ENCODE measurements at places on chromosomes 1 and 21.

DNA sequence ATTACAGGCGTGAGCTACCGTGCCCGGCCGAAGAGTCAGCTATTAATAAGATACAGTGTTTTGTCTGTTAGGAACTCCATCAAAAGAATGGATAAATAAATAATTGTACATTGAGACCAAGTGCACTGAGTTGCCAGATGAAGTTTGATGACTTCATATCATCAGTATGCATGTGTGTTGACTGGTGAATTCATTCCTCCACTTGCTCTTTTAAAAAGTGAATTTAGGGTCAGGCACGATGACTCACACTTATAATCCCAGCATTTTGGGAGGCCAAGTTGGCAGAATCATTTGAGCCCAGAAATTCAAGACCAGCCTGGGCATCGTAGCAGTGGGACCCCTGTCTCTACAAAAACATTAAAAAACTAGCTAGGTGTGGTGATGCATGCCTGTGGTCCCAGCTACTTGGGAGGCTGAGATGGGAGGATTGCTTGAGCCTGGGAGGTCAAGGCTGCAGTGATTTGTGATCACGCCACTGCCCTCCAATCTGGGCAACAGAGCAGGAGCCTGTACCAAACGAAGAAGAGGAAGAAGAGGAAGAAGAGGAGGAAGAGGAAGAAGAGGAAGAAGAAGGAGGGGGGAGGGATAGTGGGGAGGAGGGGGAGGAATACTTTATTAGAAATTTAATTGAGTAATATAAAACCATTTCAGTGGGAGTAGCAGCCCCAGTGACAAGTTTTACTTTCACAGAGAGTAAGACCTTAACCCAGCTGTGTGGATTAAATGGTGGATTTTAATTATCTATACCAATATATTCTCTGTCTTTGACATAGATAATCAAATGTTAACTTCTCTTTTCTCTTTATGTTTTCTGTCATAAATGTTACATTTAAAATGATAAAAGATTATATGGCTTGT lies 74.9 kb downstream of the CCDC18 start:
- DNase-seq, result no peak

DNA sequence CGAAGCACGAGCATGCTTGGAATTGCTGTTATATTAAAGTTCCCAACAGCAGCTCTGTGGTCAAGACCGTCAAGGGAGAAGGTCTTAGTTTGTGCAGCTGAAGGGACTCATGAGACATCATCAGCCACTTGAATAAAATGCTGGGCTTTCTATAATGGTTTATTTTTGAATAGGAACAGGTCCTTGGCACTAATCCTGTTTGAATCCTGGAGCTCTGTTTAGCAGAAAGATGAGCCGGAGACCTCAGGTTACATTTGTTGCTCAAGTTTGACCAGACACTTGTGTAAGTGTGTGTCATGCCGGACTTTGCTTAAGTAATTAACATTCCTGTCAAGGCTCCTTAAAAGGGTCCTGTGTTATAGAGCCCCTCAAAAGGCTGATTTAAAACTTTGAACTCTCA lies 186.5 kb downstream of the ROR1 start:
- DNase-seq, result no peak

- no peak for DNase-seq
Measured at GRCh38 chr1:55441489-55441888, 226.3 kb upstream of the USP24 start.

- no peak for DNase-seq
Measured at GRCh38 chr1:59139396-59139795, 157.5 kb upstream of the FGGY start.

- no peak for DNase-seq
Measured at GRCh38 chr21:14616380-14617039, 70.4 kb upstream of the SAMSN1 start.

DNA sequence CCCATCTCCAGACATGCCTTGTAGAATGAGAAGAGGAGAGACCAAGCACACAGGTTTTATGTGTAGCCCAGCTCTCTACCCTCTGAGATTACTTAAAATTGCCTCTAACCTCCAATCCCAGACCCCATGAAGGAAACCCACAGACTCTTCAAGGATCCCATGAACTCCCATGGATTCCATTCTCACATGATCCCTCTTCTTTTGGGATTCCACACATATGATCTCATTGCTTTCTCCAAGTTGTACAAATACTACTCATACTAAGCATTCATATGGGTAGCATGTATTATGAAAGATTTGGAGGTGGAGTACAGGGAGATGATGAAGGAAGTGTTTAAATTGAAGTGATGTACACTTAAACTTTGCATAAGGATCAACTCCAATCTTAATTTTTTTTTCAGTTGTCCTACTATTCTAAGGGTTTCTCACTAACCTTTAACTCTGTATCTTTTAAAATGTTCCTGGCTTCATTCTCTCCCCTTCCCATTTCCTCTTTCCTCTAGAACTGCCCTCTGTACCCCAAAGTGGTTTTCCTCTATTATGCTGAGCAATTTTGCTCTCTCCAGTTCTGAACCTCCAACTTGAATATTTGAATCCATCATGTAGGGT lies 41.6 kb downstream of the MFSD2A start:
- DNase-seq, result no peak

- DNase-seq, result no peak
Measured at GRCh38 chr21:37561941-37562919, 195.7 kb downstream of the DYRK1A start.

DNA sequence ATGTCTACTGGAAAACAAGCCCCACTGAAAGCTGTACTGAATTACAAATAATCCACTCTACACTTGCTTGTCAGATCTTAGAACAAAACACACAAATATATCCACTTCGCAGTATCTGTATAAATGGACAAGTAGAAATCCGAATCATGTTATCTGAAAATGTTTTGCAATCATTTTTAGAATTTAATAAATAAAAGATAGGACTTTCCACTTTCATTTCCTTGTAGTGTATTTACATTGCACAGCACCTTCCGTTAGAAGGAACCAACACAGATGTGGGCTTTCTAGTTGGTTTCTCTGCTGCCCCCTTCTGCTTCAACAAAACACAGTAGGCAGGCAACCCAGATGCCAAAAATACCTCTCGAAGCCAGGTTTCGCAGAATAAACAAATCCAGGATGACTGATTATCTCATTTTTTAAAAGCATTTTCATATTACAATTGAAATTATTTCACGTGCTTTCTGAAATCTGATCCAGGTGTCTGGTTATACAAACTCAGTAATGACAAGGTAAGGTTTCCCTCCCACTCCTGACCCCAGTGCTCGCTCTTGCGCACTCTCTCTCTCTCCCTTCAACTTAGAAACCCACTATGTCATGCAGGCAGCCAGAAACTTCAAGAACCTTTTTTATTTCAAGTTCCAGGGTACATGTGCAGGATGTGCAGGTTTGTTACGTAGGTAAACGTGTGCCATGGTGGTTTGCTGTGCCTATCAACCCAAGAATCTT lies 389.9 kb downstream of the SMYD3 start:
- no peak for DNase-seq

DNA sequence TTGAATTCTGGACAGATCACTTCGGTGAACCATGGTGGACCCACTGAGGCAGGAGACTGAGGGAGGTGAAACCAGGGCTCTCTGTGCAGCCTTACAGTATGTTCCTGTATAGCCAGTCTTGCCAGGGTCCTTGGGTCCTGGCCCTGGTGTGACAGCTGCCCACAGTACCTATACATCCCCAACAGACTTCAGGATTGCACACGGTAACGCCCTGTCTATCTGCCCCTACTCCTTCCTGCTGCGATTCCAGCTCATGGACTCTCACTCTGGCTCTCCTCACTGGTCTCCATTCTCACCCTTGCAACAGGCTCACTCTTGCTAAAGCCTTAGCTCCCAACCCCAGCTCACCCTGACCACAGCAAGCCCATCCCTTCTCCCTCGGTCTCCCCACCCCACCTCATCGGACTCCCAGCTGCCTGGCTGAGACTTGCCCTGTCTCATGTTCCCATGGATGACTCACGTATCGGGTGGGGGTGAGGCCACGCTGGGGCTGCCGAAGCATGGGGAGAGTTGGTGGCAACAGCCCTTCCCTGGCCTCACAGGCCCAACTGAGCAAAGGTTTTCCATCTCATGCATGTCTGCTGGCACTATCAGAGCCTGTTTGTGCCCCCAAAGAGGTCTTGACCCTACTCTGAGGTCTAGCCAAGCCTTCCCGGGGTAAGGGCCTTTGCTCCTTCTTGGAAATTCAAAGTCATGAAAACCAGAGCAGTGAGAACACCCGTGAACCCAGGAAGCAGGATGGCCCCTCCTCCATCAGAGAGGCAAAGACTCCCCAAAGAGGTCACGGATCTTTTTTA lies 7.1 kb downstream of the PHLDA3 start:
- DNase-seq, result no peak

DNA sequence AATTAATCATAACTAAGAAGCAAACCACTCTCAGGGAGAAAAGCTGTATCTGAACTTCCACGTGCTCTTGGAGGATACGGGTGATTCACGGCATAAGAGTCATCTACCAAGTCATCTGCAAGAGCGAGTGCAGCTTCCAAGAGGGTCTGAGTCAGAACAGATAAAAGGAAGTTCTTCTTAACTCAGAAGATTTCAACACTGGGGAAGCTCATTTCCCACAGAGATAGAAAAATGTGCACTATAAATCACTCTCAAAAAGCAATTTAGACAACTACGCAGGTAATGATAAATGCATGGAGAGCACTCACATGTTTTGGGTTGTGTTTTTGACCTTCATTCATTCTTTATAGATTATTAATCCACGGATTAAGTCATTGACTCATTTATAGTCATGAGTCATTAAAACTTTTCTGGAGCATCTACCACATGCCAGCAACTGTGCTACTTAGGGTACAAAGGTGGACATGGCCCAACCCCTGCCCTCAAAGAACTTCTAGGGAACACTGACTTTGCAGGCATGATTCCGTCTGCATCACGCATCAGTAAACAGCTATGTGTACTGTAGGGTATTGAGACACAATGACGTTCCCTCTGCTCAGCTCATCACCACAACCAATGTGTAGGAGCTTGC lies 20.8 kb downstream of the KCNJ15 start:
- no peak for DNase-seq

GRCh38 chr1:53449021-53449420 lies 10.2 kb upstream of the DMRTB1 start:
- no peak for DNase-seq

DNA sequence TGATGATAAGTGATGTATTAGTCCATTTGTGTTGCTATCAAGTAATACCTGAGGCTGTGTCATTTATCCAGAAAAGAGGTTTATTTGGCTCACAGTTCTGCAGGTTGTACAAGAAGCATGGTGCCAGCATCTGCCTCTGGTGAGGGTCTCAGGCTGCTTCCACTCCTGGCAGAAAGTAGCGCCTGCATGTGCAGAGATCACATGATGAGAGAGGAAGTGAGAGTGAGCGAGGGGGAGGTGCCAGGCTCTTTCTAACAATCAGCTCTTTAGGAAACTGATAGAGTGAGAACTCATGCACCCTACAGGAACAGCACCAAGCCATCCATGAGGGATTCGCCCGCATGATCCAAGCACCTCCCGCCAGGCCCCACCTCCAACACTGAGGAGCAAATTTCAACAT lies 2.2 kb upstream of the FHAD1 start:
- no peak for DNase-seq

- DNase-seq, result no peak
Measured at GRCh38 chr1:40884055-40884795, 22.1 kb upstream of the CITED4 start.

- DNase-seq, result no peak
Measured at GRCh38 chr1:88216441-88216840, 467.6 kb upstream of the PKN2 start.

DNA sequence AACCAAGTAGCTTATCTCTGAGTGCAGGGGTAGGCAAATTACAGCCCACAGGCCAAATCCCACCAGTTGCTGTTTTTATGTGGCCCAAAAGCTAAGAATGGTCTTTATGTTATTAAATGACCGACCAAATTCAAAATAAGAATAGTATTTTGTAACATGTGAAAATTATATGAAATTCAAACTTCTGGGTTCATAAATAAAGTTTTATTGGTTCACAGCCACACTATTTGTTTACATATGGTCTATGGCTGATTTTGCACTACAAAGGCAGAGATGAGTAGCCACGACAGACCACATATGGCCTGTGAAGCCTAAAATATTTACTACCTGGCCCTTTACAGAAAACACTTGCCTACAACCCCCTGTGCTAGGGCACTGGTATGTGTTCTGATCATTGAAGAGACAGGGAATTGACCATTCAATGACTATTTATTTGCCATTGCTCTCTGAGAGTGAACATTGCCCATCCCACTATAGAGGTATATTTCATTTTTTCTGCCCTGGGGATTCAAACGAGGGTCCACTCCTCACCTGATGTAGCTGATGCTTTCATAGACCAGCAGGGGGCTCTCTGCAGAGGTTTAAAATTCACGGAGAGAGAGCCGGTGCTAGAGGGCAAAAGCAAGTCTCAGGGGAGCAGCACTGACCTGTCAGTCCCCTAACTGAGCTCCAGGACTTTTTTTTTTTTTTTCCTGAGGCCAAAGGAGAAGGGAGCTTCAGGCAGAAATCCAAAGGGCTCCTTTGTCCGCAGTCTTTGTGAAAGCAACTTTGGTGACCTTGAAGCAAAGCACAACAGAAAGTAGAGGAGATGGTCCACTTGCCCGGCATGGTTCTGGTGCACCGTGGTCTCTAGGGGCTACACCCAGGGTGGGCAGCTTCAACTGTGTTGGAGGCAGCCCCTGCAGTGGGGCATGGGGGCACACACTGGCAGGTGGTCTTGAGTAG lies 7.3 kb upstream of the GNL2 start:
- no peak for DNase-seq

GRCh38 chr1:1170215-1171091 lies 3.2 kb upstream of the TTLL10 start:
- peak; percentile 3 for DNase-seq

- DNase-seq, result no peak
Measured at GRCh38 chr21:22582026-22582425, 1583.8 kb downstream of the NCAM2 start.

DNA sequence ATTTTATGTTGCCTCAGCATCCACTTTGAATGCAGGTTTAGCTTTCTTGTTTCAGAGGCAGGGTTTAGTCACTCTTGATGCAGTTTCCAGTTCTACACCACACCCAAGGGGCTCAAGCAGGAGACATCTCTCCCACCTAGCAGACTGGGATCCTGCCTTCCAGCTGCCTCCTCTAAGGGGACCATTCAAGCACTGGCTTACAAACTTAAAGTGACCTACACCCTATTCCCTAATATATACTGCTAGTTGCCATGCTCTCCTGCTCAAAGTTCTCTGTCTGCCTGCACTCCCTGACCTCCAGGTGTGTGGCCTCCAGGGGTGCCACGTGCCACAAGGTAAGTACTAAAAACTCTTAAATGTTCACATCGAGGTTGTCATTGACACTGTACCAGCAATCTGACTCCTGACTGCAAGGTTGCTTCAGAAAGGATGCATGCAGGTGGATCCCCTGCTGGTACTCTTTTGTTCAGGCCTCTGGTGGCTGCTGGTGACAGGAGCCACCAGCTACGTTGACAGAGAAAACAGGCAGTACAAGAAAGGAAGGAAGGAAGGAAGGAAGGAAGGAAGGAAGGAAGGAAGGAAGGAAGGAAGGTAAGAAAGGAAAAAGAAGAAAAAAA lies 185.9 kb downstream of the COQ8A start:
- no peak for DNase-seq

DNA sequence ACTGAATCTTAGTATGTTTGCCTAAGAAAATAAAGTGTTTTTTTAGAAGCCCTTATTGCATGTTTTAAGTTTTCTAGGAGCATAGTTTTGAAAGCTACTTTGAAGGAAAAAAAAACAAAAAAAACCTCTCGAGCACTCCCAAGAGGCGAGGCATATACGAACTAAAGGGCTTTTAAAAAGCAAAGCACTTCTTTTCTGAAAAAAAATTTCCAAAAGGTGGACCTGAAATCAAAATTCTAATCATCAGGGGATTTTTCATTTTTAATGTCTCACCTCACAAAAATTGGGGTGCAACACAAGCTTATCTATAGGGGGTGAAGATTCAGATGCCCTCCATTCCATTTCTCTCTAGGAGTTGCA lies 594 bp downstream of the GLMN start:
- no peak for DNase-seq
